Activated naive CD4-positive, alpha-beta T cell treated with anti-CD3 and anti-CD28 coated beads for 36 hours (primary cell): ENCODE measurements at places on chromosomes 16 and 17. TPM values are rescaled to one million over a fixed set of nuclear protein-coding genes. Genes with fewer than 3 reads are reported as not detected.

The GJC1 gene
- total RNA-seq: 2.5 TPM

The NOXO1 gene
- not detected for total RNA-seq

The SOST gene
- not detected for total RNA-seq

The PERCC1 gene
- 0.31 TPM for total RNA-seq

The WBP2 gene
- 68.7 TPM for total RNA-seq

The PPP1R9B gene
- total RNA-seq: 67.7 TPM

The SMTNL2 gene
- total RNA-seq: not detected

The CMTM2 gene
- total RNA-seq: not detected

The PNMT gene
- total RNA-seq: not detected

The GDPD3 gene
- total RNA-seq: 10.3 TPM

The GAS7 gene
- 0.52 TPM for total RNA-seq

The TBC1D26 gene
- total RNA-seq: 0.69 TPM

The HOXB7 gene
- total RNA-seq: not detected

The ZG16 gene
- not detected for total RNA-seq

The PYDC1 gene
- total RNA-seq: not detected

The CES3 gene
- total RNA-seq: 0.17 TPM

The SCARF1 gene
- total RNA-seq: 0.43 TPM

The NTN1 gene
- total RNA-seq: 0.47 TPM

The ARSG gene
- 10.5 TPM for total RNA-seq

The EME2 gene
- total RNA-seq: 7.7 TPM

The EPOP gene
- 17.6 TPM for total RNA-seq

The CCDC144A gene
- 5.3 TPM for total RNA-seq

The CSH1 gene
- total RNA-seq: not detected

The TNFSF12 gene
- total RNA-seq: 7.4 TPM

The KRT36 gene
- not detected for total RNA-seq

The SLC26A11 gene
- total RNA-seq: 5.4 TPM

The STH gene
- not detected for total RNA-seq

The C16orf89 gene
- total RNA-seq: not detected

The SEPTIN1 gene
- total RNA-seq: 134 TPM

The HCRT gene
- total RNA-seq: not detected

The MTSS2 gene
- total RNA-seq: 2.0 TPM

The ODAD4 gene
- 0.79 TPM for total RNA-seq

The KRTAP2-3 gene
- total RNA-seq: not detected

The TP53TG3 gene
- not detected for total RNA-seq

The ZSCAN10 gene
- total RNA-seq: not detected

The CFAP97D1 gene
- total RNA-seq: not detected

The CBLN1 gene
- total RNA-seq: not detected

The SPEM3 gene
- not detected for total RNA-seq

The SPNS3 gene
- 17.7 TPM for total RNA-seq

The WSCD1 gene
- 1.0 TPM for total RNA-seq

The RAB40B gene
- total RNA-seq: 0.42 TPM

The BRD7 gene
- 96.7 TPM for total RNA-seq

The CTRB2 gene
- not detected for total RNA-seq

The ASPA gene
- total RNA-seq: 0.29 TPM
